ENCODE measurements at places on chromosomes 4 and X. TPM values are rescaled to one million over a fixed set of nuclear protein-coding genes. Genes with fewer than 3 reads are reported as not detected.

DNA sequence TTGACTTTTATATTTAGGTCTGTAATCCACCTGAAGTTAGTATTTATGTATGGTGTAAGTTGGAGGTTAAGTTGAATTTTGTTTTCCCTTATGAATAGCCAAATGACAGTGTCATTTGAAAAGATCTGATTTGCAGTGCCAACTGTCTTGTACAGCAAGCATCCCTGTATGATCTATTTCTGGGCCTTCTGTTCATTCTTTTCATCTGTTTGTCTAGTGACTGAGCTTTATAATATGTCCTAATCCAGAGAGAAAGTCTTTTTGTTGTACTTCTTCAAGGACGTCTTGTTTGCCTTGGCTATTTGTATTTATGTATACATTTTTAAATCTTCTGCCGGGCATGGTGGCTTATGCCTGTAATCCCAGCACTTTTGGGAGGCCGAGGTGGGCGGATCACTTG lies 39.6 kb downstream of the CDKL5 start:
- DNase-seq, result no peak

DNA sequence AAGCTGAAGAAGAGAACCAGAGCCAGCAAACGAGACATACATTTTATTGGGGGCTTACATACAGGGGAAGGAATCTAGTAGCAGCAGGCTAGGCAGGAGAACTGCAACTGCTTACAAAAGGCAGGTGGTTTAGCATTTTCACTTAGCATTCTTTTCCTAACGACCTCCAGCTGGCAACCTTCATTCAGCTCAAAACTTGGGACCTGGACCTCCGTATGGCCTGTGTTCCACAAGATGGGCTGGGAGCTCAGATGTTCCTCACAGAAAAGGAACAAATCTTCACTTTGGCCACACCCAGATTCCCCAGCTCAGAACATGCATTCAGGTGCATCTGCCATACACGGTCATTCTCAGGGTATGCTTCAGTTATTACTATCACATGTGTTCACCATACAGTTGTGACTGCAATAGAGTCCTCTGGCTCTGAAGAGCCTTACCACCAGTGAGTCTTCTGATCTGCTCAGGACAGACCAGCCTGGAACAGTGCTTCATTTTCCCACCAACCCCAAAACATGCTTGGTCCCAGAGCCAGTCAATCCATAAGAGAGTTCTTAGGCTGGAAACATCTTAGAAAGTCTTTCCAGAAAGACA lies 29.6 kb upstream of the AP1AR start:
- DNase-seq, result no peak

GRCh38 chr4:151227731-151228130 lies 49.2 kb upstream of the PRSS48 start:
- peak; percentile 76 for DNase-seq

DNA sequence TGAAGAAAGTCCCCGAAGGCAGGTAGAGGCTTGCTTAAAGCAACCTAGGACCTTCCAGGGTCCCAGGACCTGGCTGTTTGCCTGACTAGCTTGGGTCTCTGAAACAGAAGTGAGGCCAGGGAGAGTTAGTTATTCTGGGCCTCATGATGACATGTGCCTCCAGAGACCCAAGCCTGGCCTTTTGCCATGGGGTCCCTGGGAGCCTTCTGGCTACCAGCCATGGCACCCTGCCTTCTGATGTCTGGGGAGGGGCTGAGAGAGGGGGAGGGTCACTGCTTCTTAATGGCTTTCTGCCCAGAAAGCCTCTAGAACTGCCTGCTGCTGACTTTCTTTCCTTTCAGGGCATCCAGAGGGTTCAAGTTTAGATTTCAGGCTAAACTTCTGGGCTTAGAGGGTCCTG lies 1.0 kb upstream of the STARD8 start:
- DNase-seq, result peak; percentile 29

The CSAG3 gene
- total RNA-seq, result not detected

GRCh38 chr4:39154009-39154408 lies 28.3 kb upstream of the WDR19 start:
- DNase-seq, result no peak

- DNase-seq, result no peak
These were observed 315.5 kb downstream of the CAMK2D start for GRCh38 chr4:113446019-113446418.

- peak; percentile 71 for DNase-seq
These were observed 2.7 kb downstream of the RASL11B start for GRCh38 chr4:52864793-52865192.
